ENCODE measurements at places on chromosomes 7 and 10.

DNA sequence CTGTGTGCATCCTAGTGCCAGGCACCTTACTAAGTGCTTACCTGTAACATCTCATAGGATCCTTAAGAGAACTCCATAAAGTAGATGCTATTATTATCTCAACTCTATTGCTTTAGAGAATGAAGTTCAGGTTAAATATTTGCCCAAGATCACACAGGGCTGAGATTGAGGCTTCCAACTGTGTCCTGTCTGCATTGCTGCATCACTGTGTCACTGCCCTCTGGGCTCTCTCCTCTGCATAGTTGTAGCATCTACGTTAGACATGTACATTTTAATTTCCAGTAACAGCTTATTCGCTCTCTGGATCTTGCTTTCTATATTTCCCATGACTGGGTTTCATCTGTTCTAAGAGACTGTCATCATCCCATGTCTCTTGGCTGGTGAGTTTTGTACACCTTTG lies 63.6 kb upstream of the FZD8 start:
- DNase-seq: no peak

DNA sequence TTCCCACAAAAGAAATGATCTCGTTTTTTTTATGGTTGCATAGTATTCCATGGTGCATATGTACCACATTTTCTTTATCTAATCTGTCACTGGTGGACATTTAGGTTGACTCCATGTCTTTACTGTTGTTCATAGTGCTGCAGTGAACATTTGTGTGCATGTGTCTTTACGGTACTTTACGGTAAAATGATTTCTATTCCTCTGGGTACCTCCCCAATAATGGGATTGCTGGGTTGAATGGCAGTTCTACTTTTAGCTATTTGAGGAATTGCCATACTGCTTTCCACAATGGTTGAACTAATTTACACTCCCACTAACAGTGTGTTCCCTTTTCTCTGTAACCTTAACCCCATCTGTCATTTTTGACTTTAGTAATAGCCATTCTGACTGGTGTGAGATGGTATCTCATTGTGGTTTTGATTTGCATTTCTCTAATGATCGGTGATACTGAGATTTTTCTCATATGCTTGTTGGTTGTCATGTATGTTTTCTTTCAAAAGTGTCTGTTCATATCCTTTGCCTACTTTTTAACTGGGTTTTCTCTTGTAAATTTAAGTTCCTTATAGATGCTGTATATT lies 37.2 kb downstream of the MKLN1 start:
- DNase-seq: no peak

DNA sequence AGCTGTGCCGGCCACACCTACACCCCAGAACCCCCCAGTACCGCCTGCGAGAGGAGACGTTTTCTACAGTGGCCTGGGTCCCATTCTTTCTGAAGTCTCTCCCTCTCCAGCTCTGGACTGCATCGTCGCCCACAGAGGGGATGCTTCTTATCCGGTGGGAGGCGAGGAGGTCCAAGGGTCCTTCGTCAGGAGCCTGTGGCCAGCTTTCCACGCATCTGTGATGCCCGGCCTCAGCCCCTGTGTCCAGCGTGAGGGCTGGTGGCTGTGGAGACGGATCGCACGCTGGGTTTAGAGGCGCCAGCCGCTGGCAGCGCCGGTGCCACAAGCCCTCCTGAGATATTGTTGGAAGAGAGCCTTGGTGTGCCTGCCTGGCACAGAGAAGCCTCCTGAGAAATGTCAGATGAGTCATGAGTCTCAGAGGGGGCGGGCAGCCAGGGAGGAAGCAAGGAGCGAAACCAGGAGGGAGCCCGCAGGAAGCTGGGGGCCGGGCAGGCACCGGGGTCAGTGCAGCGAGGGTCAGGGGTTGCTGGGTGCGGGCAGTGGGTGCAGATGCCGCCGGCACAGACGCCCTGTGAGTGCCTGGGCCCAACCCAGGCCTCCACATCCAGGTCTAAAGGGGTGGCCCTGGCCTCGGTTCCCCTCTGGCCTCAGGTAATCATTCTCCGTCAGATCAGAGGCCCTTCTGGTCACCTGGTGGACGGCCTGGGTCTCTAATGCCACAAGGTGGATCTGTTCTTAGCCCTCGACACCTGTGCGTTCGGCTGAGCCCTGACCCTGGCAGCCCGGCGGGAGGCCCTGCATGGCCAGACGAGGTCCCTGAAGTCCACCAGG lies 86.0 kb upstream of the DIP2C start:
- peak; percentile 17 for DNase-seq

- DNase-seq: peak; percentile 3
Observed at GRCh38 chr10:98251399-98251798, 16.6 kb downstream of the LOXL4 start.

DNA sequence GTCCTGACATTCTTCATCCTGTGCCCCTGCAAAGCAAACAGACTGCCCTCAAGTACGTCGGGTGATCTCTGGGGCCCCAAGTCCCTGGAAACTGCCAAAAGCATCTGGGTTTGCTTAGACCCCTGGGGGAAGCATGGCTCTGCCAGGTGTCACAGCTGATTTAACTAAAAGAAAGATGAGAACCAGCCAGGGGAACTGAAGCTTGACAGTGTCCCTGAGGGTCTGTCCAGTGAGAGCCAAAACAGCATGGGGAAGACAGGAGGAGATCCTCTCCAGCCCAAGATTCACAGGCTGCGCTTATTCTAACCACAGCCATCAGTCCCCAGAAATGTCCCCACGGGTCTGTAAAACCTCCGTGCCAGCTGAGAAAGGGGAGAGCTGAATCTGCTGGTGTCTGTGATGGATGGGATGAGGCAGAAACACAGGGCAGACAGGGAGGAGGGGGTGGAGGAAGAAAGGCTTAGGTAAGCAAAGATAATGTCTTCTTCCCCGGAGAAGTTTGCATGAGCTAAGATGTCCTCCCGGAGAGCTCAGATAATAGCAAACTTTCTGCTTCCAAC lies 21.3 kb downstream of the CCDC3 start:
- no peak for DNase-seq

GRCh38 chr7:70698219-70698832 lies 433.6 kb upstream of the GALNT17 start:
- DNase-seq: peak; percentile 65
